Bronchial epithelial cell (primary cell): ENCODE measurements at places on chromosomes 7 and 10. TPM values are rescaled to one million over a fixed set of nuclear protein-coding genes. Genes with fewer than 3 reads are reported as not detected.

The MBL2 gene
- total RNA-seq: not detected in 2 replicates

The HOXA7 gene
- not detected in 2 replicates for total RNA-seq

The MDFIC gene
- 8.7 and 9.7 TPM in 2 replicates for total RNA-seq

The CDHR3 gene
- total RNA-seq: 0.51 and 1.1 TPM in 2 replicates

The ARHGEF35 gene
- total RNA-seq: 25.8 and 30.3 TPM in 2 replicates

The GPR141 gene
- total RNA-seq: 0.13 and 0.26 TPM in 2 replicates

The SCART1 gene
- total RNA-seq: 1.0 and 1.1 TPM in 2 replicates

The CRHR2 gene
- total RNA-seq: not detected in 2 replicates

- DNase-seq: no peak
These were observed 653.9 kb upstream of the FOXK1 start for GRCh38 chr7:4028221-4028620.

DNA sequence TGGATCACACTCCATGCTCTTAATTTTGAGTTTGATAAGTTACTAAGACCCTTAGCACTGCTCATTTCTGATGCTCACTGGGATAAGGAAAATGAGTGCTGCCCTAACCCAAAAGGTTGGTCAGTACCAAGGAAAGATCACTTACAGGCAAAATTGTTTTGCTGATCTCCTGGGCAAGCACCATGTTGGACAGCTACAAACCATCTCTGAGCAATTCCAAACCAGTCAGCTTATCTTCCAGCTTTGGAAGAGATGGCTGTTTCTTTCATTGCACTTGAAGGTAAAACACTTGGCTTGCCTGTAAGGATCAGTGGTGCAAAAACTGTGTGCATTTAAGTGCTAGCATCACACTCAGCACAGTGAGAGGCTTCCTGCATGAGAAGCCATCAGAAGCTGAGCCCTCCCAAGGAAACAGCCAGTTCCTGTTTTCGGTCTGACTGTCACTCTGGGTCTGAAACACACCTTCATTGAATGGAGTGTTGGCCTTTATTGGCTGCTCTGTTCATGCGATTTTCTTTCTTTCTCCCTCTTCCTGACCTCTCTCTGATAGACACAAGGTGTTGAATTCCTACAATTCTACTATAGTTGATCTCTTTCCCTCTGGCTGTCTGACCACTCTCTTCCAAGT, 126.4 kb upstream of the GHITM start:
- no peak for DNase-seq

GRCh38 chr10:37478381-37478780, 353.0 kb downstream of the ANKRD30A start:
- no peak for DNase-seq

DNA sequence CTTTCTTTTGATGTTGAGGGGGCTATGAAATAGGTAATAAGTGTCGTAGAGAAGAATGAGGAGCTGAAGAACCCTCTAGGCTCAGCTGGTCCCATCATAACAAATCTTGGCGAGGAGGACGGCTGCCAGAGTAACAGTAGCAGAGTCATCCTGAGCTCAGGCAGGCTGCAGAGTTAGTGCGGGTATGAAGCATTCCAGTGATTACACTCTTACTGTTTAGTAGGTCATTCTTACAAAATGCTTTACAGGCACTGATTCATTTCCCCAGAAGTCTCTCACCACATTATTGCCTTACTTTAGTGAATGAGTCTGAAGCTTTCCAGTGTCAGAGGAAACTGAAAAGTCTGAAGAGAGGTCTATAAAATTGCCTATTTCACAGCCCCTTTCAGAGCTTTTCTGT, 43.9 kb upstream of the GPR158 start:
- peak; percentile 33 for DNase-seq

DNA sequence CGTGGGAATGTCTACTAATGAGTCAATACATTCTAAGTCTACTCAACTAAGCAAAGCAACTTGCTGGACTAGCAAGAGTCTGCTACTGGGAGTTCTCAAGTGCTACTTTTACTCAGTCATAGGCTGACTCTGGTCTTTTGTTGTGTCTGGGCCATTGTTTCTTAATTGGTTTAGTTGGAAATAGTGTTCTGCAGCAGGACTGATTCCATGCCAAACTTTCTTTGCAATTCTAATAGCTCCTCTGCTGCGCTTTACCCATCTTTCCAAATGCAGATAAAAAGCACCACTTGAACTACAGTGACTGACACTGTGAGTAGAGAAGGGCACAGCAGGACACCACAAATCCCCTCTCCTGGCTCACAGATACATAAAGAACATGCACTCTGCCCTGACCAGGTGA, 125.7 kb downstream of the CD36 start:
- DNase-seq: no peak

- DNase-seq: peak; percentile 45
These were observed 41.1 kb upstream of the CABCOCO1 start for GRCh38 chr10:61621605-61622051.

DNA sequence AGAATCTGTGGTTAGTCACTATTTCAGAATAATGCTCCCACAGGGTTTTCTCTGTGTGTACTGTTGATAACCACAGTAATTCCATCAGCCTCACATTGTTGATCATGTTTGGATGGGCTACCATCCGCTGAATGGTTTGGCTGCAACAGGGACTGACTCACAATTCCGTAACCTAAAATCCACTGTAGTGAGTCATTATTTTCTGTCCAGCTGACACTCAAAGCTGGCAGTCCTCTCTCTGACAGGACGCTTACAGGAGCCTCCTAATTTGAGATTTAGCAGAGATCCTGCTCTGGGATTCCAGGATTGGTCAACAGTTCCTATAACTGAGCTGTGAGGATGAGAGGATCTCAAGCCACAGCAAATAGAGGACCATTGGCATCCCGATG, 32.7 kb downstream of the VWA2 start:
- peak; percentile 99 for DNase-seq

GRCh38 chr7:34281260-34281659, 375.9 kb downstream of the BMPER start:
- peak; percentile 20 for DNase-seq

DNA sequence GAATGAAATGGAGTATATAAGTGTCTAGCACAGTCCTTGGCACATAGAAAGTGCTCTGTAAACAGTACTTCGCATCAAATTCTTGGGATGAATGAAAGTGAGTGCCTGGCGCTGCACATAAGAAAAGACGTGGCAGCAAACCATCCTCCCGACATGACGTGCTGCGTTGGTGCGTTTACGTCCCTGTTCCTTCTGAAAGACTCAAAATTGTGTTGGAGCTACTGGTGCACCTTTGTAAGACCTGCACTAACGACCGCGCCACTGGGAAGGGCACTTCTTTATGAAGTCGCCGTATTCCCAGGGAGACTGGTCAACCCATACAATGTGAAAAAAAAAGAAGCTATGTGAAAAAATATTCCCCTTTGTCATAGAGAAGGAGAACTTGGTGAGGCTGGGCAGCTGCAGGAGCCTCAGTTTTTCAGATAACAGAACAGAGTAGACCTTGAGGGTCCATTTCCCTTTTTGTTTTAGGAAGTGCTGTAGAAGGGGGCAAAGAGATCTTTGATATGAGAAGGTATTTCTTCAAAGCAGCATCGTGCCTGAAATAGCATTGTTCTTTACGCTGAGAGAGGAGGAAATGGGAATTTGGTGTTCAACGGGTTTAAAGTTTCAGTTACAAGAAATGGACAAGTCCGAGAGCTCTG, 91.7 kb downstream of the PTPRE start:
- no peak for DNase-seq

GRCh38 chr7:71286336-71286735, 154.4 kb downstream of the GALNT17 start:
- no peak for DNase-seq

DNA sequence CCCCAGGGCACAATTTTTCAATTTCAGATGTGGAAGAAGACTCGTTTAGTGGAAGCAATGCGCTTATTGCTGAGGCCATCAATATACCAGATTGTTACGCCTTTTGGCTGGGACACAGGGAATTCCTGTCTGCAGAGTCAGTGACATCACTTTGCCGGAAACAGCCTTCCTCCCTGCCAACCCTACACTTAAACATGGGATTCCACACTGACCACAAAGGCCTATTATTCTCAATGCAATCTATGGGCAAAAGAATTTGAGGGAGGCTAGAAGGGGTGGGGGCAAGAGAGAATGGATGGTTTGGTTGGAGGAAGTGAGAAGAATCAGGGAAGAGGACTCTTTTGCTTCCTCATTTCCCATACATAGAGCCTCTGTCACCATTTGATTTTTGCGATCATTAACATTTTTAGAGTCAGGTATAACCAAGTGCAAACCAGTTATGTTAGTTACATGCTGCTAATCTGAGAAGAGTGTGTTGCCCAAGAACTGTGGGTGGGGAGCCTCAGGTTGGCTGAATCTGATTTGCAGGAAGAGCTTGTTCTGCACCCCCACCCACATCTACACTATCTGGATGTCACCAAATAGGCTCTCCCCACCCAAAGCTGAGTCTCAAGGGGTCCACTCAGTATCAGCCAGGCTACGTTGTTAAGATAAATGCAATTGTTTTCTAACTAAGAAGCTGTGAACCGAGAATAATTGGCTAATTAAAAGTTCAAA, 58.2 kb downstream of the ENTPD1 start:
- peak; percentile 49 for DNase-seq

- DNase-seq: peak; percentile 45
These were observed 489.4 kb upstream of the SORCS1 start for GRCh38 chr10:107653832-107654287.

DNA sequence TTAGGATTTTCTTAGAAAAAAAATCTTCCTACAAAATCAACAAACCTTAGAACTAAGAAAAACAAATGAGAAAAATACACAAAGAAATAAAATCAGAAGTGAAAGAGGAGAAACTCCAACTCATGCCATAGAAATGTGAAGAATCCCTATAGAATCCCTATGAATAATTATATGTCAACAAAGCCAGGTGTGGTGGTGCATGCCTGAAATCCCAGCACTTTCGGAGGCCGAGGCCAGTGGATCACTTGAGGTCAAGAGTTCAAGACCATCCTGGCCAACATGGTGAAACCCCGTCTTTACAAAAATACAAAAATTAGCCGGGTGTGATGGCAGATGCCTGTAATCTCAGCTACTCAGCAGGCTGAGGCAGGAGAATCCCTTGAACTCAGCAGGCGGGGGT, 27.1 kb downstream of the ACSM6 start:
- DNase-seq: peak; percentile 75

GRCh38 chr7:100342765-100343164, 15.2 kb upstream of the PILRB start:
- DNase-seq: no peak

DNA sequence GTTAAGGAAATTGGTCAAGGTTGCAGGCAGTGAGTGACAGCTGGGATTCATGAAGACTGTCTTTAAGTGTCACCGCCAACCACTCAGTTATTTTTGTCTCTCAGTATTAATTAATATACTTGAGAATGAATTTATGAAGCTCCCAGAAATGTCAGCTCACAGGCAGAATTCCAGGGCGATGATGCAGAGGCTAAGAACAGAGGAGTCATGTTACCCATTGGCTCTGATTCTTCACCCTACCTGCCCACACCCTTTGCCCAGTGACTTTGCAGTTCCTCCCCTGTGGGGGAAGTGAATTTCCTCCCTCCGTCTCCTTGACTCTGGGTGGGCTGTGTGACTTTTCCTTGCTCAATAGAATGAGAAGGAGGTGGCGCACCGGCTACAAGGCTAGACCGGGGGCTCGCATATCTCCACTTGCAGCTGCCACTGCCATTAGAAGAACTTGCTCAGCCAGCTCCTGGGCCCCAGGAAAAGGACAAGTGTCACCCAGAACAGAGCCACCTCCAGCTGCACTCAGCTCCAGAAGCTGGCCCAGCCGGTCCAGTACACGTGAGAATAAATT, 157.1 kb upstream of the PRKCQ start:
- DNase-seq: peak; percentile 90

DNA sequence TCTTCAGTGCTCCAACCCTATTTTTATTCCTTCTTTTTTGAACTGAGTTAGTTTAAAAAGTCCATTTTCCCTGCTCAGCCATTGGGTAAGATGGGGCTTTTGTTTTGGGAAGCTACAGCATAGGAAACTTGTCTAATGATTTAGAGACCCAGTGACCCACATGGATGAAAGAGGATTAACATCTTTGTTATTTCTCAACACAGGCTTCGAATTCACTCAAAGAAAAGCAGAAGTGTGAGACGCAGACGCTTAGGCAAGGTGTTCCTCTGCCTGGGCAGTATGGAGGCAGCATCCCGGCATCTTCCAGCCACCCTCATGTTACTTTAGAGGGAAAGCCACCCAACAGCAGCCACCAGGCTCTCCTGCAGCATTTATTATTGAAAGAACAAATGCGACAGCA, 152.0 kb downstream of the HDAC9 start:
- no peak for DNase-seq

GRCh38 chr7:38034062-38034908, 113.8 kb downstream of the EPDR1 start:
- no peak for DNase-seq

DNA sequence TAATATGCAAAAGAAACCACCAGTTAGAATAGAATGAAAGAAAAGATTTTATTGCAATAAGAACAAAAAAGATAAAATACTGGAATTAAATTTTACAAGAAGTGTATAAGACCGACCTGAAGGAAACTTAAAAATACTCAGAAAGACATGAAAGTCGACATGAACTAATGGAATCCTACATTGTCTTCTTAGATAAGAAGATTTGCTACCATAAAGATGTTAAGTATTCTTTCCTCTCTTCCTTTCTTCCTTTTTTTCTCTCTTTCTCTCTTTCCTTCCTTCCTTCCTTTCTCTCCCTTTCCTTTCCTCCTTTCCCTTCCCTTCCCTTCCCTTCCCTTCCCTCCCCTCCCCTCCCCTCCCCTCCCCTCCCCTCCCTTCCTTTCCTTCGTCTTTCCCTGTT, 6.5 kb downstream of the TAS2R60 start:
- no peak for DNase-seq

DNA sequence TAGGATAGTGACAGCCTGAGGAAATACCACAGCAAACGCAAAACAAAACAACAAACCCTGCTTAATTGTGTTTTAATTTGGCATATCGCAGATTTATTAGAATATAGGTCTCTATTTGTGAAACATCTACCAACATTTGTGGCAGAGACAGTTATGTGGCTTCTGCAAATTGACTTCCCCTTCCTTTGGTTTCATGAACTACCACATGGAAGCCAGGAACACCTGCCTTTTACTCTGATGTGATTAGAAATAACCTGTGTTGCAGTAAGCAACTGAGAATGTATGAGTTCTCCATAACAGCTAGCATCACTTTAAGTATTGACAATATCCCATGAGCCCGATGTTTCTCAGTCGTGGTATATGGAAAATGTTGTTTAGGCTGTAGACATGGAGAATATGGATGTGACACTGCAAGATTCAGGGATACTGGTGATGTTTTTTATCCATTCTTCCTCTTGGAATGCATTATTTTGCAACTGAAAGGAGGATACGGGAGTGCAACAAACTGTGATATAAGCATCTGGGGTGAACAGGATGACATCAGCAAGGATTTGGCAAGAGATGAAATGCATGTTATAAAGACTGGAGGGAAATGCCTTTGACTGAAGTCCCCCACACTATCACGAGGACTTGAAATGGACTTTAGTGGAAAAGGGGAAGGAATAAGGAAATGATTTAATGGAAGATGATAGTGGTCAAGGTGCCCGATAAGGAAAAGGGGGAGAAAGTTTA, 95.9 kb downstream of the CUBN start:
- no peak for DNase-seq

GRCh38 chr7:134710511-134710853, 63.8 kb downstream of the BPGM start:
- DNase-seq: no peak

GRCh38 chr10:74058071-74058470, 60.2 kb downstream of the VCL start:
- no peak for DNase-seq
